ENCODE measurements at places on chromosomes 16 and 17.

- no peak for DNase-seq
Observed at GRCh38 chr17:73492821-73493814, 151.1 kb downstream of the SDK2 start.

DNA sequence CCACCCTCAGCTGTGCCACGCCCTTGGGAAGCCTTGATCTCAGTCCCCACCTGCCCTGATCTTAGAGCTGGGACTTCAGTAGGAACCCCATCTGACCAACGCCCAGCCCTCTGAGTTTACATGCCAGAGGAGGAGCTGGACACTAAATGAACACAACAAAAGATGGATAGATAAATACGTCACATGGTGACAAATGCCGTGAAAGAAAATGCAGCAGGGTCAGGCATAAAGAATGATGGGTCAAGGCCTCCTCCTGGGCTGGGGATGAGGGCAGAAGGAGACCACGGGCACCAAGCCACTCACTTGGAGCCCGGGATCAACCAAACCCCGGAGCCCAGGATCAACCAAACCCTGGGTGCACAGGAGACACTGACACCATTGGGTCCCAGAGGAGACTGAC, 354.9 kb downstream of the C16orf95 start:
- DNase-seq: no peak

- no peak for DNase-seq
Observed at GRCh38 chr17:63685041-63685440, 14.9 kb downstream of the LIMD2 start.

- DNase-seq: no peak
Observed at GRCh38 chr17:14604591-14605266, 303.8 kb downstream of the HS3ST3B1 start.

DNA sequence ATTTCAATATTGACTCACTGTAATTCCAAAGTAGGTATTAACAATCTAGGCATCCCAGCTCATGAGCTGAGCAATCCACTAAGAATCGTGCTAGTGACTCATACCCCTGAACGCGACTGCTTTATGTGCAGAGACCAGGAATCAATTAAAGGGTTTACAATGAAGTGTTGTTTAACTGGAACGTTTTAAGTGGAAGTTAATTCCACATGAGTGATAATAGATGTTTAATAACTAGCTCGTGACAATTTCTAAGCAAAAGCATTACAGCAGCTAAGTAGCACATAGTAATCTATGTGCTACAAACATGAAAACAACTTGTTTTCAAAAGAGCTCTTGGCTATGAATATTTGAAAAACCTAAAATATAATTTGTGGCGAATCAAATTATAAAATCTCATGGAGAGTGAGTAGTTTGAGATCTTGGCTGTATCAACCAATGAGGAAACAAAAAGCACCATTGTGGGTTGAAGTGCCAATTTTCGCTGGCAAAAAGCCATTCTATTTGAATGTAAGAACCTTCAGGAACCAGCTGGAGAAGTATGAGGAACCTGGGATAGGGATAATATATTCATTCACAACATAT, 9.4 kb downstream of the GJC1 start:
- peak; percentile 94 for DNase-seq

DNA sequence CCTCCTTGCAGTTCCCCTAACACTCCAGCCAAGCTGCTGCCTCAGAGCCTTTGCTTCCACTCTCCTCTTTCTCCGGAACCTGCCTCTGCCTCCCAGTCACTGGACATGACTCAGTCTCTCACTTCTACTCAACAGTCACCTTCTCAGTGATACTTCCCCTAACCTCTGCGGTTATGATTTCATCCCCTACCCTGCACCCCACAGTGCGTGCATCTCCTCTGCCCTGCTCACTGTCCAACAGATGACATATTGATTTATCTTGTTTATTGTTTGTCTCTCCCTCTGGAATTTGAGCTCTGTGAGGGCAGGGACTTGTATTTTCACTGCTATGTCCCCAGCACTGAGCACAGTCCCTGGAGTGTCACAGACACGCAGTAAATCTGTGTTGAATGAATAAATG, 100.7 kb downstream of the CYLD start:
- DNase-seq: no peak

- DNase-seq: no peak
Observed at GRCh38 chr17:60305141-60305540, 86.8 kb downstream of the USP32 start.

All from HS-5 (cell line).